ENCODE measurements at places on chromosomes 4 and X.

DNA sequence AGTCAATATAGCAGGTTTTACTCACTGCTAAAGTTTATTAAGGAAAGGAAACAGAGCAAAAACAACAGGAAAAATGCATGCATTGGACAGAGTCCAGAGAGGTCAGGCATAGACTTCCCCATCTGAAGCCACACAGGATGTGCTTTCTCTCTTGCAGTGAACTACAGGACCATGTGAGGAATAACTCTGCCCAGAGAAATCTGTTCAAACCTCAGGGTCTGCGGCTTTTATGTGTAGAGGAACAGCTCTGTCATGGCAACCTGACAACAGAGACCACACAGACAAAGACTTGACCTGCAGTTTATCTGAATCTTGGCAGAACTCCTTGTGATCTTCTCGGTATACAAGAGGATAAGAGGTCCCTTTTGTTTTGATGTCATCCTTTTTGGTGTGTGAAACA, 46.3 kb upstream of the LONRF3 start:
- DNase-seq = no peak

DNA sequence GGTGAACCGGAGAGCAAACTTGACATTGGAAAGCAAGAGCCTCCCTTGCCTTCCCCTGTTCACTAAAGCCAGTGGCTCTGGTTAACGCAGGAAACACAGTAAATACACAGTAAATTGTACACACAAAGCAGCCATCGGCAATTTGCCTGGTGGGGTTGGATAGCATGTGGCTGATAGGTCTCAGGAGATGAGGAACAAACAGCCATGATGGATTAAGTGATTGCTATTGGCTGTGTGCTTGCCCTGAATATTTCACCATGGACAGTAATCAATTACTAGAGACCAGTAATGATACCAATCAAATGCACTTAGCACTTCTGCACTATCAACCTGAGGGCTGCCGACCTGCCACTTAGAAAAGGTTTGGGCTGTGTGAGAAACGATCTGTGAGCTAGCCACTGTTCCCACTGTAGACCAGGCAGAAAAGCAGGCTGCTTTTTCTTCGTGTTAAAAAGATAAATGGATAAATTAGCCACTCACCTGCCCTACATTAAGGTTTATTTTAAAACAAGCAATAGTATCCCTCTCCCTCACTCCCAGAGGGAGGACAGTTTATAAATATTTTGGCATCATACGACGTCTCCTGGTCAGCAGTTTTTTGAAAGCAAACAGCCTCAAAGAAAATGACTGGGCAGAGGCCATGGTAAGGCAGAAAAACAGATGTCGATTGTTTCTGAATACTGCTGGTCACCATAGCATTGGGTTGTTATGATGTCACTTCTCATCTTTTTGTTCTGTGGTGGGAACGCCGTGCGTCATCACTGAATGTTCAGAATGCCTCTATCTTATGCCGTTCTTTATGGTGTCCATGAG, 167.1 kb downstream of the MAML3 start:
- no peak for DNase-seq

DNA sequence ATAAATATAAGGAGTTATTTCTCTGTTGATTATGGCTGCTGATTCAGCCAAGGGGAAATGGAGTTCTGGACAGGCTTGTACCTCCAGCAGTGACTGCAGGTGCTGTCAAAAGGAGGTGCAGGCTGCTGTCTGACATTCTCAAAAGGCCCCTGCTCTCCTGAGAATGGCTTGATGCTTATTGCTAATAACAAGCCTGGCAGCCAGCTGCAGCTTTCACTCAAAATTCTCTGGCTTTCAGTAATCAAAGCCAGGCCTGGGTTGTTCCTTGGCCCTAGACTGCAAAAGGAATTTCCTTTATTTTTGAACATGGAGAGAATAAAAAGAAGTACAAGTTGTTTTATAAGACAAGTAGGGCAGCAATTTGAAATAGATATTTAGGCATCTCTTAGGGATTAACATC, 575.9 kb downstream of the MID1IP1 start:
- no peak for DNase-seq

DNA sequence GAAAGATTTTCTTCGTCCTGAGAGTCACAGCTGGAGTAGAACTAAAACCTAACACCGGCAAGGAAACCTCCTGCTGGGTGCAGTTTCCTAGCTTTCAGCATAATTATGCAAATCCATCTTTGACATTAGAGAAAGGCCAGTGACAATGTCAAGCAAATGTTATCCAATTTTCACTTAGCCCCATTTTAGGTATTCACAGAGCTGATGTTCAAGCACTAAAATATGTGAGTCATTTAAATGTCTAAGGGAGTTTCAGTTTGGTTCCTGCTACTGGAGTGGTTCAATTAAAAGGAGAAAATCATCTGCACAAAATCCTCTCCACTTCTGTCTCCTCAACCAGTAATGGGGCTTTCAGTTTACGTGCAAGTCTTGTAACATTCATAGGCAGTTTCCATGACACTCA, 37.1 kb upstream of the AMOT start:
- no peak for DNase-seq

- no peak for DNase-seq
Measured at GRCh38 chr4:68572653-68573170, 3.4 kb downstream of the UGT2B17 start.

GRCh38 chr4:119579823-119580222, 48.8 kb downstream of the PDE5A start:
- DNase-seq = no peak

DNA sequence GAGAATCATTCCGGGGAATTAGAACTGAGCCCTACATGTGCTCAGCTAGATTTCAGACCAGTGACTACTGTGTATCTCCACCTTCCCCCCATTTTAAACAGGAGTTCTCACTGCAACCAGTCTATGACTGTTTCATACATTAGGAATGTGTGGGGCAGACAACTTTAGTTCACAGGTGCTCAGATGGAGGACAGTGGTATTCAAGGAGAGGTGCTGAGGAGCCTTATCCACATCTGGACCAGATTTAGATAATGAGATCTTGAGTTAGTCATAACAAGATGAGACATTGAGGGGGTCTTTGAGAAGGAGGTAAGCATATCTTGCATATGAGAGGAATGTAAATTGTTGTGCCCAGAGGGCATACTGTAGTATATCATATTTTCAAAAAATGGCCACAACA, 32.8 kb upstream of the RELL1 start:
- DNase-seq = no peak

DNA sequence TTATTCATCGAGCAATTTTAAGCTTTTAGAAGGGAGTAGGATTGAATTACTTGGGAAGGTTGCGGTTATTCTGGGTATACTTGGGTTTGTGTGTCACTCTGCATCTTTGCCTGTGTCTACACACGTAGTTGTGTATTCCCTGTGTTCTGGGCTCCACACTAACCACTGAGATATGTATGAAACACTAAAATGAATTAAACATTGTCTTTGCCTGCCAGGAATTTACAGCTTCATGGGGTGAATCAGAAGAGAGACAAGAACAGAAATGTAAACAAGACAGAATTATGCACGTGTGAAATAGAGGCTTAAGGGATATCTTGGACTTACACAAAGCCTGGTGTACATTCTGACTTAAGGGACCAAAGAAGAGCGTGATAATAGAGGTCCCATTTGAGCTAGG, 228.5 kb downstream of the AFF2 start:
- DNase-seq = no peak

GRCh38 chrX:132270699-132271098, 51.5 kb upstream of the RAP2C start:
- DNase-seq = no peak

GRCh38 chr4:1356181-1356998, 9.4 kb downstream of the UVSSA start:
- no peak for DNase-seq

GRCh38 chr4:15902746-15903145, 35.8 kb downstream of the FGFBP1 start:
- DNase-seq = no peak

GRCh38 chr4:185722029-185722316, 90.0 kb downstream of the SORBS2 start:
- no peak for DNase-seq

DNA sequence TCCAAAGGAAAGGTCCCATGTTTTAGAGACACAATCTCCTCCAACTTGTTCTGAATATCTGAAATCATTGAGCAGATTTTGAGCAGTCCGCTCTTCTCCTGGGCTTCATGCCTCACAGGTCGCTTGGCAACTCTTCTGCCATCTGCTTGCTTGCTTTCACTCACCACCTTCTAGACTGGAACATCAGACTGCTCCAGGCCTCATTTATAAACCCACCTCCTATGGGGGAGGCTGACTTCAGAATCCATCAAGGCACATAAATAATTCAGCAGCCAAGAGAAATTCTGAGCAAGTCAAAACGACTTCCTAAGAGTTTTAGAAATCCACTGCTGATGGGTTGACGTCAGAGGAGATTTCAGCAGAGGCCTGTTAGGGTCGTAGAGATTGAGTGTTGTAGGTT, 64.1 kb downstream of the FAM184B start:
- no peak for DNase-seq

- peak; percentile 51 for DNase-seq
Measured at GRCh38 chrX:93673056-93673868, at the start of gene NAP1L3. NAP1L3 (minus strand) TSS chrX:93673578; CDS start chrX:93673304, 274 bp downstream.

Data from activated T-helper 9 cell treated with anti-CD3 and anti-CD28 coated beads, Interleukin-2, amount 50 U/mL, for 16 hours (primary cell).